ENCODE measurements at places on chromosomes 1 and 21.
A peak's percentile ranks its signal among the peaks of the same experiment; 100 is the strongest.

DNA sequence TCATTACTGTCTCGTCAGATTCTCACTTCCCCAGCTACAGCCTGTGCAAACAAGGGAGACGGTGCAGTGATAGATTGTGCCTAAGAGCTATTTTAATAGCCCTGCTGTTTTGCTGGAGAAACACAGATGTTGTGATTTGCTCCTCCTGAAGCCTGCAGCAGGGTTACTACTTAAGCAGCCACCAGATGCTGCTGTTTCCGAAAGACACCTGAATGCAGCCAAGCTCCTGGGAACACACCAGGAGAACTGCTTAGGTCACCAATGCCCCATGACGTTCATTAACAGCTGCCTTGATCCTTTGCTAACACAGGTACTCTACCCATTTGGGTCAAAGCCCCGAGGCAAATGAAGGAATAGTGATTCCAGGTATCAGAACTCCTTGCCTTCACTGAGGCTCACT lies 411.8 kb upstream of the DAB1 start:
- no peak for ATAC-seq

DNA sequence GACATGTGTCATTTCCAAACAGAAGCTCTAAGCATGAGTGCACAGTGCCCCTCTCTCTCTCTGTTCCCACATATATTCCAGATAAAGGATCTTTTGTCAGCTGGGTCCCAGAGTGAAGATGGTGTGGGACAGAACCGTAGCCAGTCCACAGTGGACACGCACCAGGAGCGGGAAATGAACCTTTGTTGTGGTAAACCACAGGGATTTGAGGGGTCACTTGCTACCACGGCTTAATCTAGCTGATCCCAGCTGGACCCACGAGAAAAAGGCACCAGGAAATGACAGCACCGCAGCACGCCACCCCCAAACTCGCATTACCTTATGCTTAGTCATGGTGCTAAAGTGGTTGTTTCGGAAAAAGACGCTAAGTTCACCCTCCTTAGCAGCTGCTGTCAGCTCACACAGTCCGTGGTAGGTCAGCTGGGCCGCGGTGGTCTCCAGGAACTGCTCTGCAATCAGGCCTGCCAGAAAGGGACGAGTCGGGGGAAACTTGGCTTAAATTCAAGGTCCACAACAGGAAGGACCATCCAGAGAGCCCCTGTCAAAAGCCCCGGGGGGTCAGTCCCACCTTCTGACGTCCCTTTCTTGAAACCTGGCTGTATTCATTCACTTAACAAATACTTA lies 7.5 kb downstream of the MINDY1 start:
- peak; percentile 51 for ATAC-seq

DNA sequence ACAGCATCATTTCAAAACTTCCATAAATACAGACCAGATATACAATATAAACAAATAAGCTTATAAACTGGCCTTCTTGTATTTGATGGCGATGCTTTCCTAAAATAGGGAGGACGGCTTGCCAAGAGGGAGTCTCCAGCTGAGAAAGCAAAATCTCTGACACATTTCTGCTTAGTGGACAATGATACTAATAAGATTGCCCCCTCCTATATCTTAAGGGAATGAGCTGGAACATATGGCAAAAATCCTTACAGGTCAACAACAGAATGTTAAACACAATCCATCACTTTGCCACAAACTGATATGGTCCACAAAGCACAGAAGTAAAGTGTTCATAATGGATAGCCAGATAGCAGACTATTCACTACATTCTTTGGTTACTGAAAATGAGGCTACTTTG lies 7.1 kb upstream of the GADD45A start:
- ATAC-seq = no peak

GRCh38 chr1:176098560-176098959 lies 108.5 kb downstream of the COP1 start:
- no peak for ATAC-seq

Measured in activated CD4-positive, CD25-positive, alpha-beta regulatory T cell treated with anti-CD3 and anti-CD28 coated beads, Interleukin-2, amount 50 U/mL, for 24 hours (primary cell).